ENCODE measurements at places on chromosomes 3 and 15.

GRCh38 chr15:33454996-33455395 is 144.2 kb downstream of the RYR3 start:
- no peak for DNase-seq

GRCh38 chr3:171777596-171777995 is 32.7 kb downstream of the PLD1 start:
- DNase-seq: no peak

DNA sequence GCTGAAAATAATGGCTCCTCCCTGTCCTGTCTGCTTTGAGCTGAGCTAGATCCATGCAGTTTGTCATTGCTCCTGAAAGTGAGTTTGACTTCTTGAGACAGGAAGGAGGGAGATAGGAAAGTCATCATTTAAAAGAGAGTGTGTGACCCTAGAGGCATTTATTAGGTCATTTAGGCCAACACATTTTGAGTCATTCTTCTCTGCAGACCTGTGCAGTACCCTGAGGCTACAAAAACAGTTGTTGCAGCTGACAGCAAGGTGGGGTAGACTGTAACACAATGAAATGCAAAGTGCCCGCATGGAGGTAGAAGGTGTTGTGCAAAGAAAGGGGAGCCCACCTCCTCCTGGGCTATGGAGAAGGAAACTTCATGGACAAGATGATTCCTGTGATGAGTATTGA is 102.8 kb upstream of the PFN2 start:
- no peak for DNase-seq

DNA sequence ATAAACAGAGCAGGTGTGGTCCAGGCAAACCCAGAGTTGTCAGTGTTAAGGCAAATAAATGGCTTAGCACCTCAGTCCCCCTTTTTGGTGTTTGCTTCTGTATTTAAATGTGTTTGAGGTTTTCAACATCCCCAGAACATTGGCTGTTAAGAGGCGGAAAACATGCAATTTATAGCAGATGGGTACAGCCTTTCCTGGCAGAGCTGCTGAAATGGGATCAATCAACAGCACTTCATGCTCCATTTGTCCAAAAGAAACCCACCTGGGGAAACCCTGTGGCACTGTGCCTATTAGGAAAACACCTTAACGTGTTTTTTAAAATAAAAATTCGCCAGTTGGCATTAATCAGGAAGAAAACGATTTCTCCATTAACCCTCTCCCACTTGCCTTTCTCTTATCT is 135.4 kb downstream of the MCTP2 start:
- no peak for DNase-seq

DNA sequence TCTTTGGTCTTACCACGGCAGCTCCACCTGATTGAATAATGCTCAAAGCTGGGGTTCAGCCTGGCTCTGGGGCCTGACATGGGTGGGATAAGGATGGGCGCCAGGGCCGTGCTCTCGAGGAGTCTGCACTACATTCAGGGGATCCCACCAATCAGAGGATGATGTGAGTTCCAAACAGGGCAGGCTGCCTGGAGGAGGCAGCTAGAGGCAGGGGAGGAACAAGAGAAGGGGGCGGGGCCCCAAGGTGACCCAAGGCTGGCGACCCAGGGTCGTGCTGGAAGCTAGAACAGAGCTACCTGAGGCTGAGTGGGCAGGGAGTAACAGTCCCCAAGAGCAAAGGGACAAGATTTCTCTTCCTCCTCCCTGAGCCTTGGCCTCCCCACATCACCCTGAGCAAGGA is 56.1 kb downstream of the PCSK6 start:
- no peak for DNase-seq

DNA sequence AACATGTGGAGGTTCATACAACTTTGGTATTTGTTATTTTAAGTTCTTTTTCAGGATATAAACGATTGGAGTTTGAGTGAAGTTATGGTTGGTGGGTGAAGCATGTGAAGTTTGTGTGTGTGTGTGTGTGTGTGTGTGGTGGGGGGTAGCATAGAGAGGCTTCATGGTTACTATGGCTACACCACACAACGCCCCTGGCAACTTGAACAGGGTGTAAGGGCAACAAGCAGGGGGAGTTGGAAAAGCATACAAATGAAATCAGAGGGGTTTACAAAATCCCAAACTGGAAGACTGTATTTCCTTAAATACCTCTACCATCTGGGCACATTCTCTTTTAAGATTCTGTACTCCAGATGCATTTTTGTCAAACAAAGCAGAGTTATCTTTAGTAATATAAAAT is 207.5 kb downstream of the SV2B start:
- no peak for DNase-seq

GRCh38 chr3:149575213-149575960 is 82.4 kb downstream of the WWTR1 start:
- DNase-seq: peak; percentile 97

- no peak for DNase-seq
Observed at GRCh38 chr3:32078085-32078634, 28.3 kb upstream of the GPD1L start.

- DNase-seq: no peak
Observed at GRCh38 chr15:41792000-41792637, 17.8 kb downstream of the MAPKBP1 start.

DNA sequence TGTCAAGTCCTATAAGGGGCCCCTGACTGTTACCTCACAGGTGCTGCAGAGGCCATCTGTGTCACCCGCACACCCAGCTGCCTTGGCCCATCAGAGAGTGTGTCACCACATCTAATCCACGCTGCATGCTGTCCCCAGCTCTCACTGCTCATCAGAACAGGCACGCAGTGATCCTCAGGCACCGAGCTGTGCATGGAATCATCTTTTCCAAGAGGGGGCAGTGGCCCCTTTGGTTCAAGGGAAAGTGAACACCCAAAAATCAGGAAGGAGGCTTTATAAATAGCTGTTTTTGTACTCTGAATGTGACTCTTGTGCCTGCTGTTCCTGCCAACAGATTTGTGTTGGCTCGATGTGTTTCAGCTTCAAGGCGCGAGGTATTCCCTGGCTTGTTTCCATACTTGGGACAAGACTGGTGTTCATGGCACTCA is 110.3 kb upstream of the ETV5 start:
- no peak for DNase-seq

- DNase-seq: no peak
Observed at GRCh38 chr3:171122240-171122639, 95.7 kb upstream of the SLC2A2 start.

DNA sequence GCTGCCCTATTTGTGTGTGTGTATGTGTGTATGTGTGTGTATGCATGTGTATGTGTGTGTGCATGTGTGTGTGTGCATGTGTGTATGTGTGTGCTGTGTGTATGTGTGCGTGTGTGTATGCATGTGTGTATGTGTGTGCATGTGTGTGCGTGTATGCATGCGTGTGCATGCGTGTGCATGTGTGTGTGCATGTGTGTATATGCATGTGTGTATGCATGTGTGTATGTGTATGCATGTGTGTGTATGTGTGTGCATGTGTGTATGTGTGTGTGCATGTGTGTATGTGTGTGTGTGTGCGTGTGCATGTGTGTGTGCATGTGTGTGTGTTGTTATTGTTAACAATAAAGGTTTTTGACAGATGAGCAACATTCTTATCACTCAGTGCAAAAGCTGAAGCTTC is 110.8 kb upstream of the HES1 start:
- DNase-seq: no peak

- no peak for DNase-seq
Observed at GRCh38 chr3:134897391-134898141, 102.5 kb downstream of the EPHB1 start.

DNA sequence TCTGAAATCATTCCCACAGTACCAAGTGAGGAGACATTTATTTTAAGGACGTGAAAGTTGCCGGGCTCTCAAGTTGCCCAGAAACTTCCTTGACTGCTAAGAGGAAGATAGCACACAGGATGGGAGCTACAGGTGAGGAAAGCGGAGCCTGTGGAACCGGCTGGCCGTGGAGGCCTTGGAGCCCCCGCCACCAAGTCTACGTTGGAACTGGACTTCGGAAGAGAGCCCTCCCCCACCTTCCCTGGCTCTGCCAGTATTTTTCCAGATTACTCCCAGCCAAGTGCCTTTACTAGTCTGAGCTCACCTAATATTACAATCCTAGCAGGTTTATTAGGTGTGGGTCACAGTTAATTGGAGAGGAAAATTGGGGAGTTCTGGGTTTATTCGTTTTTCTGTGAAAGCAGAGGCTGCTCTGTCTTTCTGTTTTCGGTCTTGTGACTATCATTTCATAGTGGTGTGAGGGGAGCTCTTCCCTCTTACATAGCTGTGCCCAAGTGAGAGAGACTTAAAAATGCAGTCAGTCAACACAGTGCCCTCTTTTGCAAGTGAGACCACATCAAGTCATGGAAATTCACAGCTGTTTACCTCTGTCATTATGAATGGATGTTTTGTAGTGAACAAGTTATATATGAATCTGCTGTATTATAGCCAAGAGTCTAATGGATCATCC is 6.8 kb downstream of the BOC start:
- DNase-seq: no peak

- peak; percentile 30 for DNase-seq
Observed at GRCh38 chr3:2268779-2269178, 170.1 kb downstream of the CNTN4 start.

- no peak for DNase-seq
Observed at GRCh38 chr15:46344915-46345314, 710.1 kb downstream of the SQOR start.

GRCh38 chr3:97510795-97511194 is 253.8 kb upstream of the ARL6 start:
- DNase-seq: peak; percentile 60

DNA sequence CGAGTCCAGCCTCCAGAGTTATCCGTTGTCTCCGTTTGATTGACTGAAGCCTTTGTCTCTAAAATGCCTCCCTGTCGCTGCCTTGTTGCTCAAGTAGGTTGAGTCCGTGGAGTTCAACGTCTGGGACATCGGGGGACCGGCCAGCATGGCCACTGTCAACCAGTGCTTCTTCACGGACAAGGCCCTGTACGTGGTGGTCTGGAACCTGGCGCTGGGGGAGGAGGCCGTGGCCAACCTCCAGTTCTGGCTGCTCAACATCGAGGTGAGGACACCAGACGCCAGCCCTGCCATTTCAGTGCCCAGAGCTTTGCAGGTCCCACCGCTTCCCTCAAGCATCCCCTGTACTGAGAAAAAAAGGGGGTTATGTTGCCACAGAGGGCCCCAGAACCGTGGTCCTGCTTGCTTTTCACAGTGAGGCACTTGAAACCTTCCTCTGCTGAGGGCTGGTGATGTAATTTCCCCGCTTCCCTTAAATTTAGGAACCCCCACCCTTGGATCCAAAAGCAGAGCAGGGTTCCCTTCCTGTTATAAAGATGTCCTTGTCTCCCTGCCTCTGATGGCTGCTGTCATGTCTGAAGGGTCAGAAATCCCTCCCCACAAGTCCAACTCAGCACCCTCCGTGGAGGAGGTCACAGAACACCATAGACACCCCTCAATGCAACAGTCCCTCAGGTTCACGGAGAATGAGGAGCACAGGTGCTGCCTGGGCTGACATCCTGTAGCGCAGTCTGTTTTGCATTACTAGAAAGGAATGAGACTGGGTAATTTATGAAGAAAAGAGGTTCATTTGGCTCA is 105.7 kb downstream of the LRRK1 start:
- no peak for DNase-seq

DNA sequence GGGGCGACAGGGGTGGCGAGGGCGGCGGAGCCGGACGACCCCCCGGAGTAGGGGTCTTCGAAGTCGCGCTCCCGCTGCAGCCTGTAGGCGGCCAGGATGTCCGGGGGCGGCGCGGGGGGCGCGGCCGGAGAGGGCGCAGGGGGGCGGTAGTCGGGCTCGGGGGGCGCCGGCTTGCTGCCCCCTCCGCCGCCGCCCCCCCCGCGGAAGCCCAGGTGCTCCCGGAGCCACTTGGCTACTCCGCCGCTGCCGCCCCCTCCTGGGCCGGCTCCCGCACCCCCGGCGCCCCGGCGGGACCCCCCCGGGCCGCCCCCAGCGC is 230 bp downstream of the SHF start:
- DNase-seq: no peak

DNA sequence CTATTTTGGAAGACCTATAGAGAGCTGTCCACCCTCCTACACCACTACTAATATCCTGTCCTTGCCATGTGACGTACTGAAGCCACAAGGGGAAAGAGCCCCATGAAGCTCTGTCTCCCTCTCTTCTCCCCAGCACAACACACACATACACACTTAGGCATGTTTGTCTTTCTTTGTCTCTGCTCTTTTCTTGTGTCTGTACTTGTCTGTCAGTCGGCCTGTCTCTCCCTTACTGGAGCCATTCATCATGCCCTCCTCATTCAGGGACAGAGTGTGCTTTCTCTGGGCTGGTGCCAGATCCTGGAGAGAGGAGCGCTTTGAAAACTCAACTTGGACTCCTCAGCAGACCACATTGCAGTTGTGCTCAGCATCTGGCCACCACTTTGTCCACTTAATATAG is 47.6 kb downstream of the PSMD6 start:
- no peak for DNase-seq

GRCh38 chr3:126350502-126351085 is 6.6 kb downstream of the KLF15 start:
- DNase-seq: no peak

Measured in H4 (cell line).